ENCODE measurements at places on chromosomes 11 and 22.

GRCh38 chr22:23204541-23205157 lies 24.3 kb downstream of the BCR start:
- peak; percentile 86 for DNase-seq

DNA sequence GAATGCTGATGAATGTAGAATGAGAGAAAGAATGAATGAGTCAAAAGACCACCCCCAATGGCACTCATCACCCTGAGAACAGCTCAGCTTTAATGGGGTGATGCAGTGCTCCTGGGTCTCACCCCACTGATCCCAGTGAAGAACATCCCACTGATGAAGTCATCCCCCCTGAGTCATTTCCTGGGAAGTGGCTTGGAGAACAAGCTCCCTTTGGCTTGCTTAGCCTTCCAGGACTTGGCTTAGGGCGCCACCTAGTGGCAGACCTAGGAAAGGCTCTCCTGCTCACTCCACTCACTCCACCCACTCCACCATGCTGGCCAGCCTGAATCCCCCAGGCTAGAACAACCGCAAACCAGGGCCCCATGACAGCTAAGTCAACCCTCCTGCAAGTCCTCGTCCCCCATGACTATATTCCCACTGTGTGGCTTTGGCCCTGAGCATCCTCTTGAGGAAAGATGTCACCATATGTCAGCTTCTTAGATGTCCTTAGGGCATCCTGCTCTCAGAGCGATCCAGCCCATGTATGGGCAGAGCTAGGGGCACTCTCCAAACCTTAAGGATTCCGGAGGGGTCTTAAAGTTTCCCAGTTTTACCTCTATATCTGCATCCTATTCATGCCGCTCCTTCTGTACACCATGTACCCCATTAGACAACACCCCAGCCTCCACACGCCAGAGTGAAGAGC lies 17.8 kb upstream of the TMPRSS13 start:
- peak; percentile 92 for DNase-seq

DNA sequence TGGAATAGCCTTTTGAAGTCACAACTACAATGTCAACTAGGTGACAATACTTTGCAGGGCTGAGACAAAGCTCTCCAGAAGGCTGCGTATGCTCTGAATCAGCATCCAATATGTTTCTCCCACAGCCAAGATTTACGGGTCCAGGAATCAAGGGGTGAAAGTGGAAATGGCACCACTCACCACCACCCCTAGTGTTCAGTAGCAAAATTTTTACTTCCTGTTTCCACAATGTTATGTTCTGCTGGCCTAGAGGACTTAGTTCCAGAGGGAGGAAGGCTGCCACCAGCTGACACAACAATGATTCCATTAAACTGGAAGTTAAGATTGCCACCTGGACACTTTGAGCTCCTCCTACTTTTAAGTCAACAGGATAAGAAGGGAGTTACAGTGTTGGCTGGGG lies 68.5 kb upstream of the MPEG1 start:
- DNase-seq: no peak

GRCh38 chr11:111355956-111356659 lies 23.0 kb downstream of the POU2AF1 start:
- DNase-seq: no peak

- DNase-seq: no peak
These were observed 587 bp upstream of the ALDH3B1 start for GRCh38 chr11:68009391-68010089.

DNA sequence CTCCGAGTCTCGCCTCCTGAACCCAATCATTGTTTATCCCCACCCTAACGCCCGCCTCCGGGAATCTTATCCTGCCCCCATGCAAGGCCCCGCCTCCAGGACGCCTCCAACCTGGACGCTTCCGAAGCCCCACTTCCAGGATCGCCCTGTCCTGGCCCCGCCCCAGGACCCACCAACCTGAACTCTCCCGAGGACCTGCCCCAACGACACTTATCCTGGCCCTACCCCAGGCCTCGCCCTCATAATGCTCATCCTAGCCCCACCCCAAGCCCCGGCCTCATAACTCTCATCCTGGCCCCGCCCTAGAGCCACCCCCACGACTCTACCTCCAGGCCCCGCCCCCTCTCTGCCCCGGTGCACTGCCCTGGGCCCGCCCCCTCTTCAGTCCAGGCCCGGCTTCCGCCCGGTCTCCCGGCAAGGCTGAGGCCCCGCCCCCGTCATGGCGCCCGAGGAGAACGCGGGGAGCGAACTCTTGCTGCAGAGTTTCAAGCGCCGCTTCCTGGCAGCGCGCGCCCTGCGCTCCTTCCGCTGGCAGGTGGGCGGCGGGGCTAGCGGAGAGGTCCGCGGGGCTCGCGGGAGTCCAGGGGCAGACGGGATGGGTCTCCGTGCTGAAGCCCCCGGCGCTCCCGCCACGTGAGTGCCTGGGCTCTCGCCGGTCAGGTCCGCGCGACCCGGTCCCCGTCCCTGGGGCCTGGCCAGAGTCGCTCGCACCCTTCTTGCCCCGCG lies 45.7 kb upstream of the DEFB108B start:
- no peak for DNase-seq

DNA sequence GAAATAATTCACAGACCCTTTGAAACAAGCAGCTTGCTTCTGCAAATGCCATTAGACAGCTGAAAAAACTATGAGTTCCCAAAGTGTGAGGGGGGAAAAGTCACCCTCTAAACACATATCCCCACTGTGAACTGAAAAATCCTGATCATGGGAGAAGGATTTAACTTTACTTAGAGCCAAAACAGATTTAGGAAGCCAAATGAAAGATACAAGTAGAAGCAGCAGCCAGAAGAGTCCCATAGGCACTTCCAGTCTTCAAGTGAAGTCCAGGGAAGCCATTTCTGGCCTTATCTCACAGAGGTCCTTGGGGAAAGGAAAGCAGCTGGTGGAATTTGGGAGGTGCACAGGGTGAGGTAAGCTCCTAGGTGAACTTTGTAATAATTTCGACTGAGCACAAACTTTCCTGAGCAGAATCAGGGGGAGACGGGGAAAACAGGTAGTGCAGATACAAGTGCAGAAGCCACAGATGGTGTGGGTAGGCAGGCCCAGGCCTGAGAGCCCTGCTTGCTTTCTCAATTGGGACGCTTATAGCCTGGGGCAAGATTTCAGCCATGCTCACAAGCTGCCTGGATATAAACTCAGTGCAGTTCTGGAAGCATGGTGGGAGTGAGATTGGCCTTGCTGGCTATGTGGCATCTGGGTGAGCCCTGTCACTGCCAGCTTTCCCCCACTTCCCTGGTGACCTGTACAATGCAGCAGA lies 44.8 kb downstream of the GAS2 start:
- DNase-seq: no peak

DNA sequence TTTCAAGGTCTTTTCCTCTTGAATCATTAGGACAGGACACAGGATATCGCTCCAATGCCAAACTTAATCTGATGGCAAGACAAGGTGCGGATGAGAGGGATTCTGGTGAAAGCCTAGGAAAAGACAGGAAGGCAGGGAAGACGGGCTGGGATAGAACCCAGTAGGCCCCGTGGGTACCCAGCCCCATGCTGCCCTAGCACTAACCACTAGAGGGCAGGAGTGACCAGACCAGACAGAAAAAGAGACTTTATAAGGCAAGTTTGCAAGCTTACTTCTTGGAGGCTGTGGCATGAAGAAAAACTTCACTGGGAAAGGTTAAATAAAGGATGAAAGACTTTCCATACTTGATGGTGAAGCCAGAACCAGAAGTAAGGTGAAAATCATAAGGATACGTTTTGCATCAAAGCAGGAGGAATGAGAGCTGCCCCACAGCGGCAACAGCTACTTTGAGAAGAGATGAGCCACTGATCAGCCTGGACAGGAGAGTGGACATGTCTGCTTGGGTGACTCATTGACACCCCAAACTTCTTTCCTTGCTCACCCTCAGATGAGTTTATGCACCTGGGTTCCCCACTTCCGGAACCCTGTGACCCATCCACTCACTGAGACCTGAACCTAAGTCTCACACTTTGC lies 39.8 kb downstream of the SYN3 start:
- peak; percentile 53 for DNase-seq

DNA sequence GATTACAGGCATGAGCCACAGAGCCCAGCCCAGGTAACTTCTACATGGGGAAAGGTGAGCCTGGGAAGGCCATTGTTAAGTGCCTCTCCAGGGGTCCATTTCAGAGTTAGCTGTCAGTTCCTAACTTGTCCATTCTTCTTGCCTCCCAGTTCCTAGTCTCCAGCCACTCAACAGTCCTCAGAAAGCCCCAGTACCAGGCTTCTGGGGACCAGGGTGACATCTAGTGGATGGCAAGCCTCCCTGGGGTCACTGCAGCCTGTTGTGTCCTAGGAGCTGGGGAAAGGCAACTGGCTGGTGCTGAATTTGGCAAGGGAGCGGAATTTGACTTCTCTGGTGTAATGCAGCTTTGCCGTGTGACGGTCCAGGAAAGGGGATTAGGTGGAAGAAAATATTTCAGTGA lies 2.1 kb downstream of the LGALS12 start:
- DNase-seq: peak; percentile 55

DNA sequence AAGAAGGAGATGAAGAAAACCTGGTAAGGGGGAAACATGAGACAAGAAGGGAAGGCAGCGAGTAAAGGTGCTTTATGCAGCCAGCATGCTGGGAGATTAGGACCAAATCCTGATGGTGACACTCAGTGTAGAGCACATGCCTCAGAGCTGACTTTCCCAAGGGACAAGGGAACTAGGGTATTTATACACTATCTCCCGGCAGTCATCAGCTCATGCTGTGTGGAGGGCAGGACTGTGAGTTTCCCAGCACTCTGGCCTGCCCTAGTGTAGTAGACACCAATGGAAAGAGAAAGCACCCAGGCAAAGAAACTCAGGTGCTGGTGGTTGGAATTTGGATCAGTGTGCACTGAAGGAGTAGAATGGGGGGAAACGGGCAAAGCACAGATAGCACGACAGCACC lies 128.3 kb upstream of the CSNK2A3 start:
- peak; percentile 38 for DNase-seq

GRCh38 chr11:118076754-118077281 lies at the start of gene TMPRSS4:
Gene TMPRSS4, plus strand, starts transcription at chr11:118077078. Its CDS starts 225 bp downstream, at chr11:118077303.
- no peak for DNase-seq

- no peak for DNase-seq
These were observed 19.9 kb downstream of the INCENP start for GRCh38 chr11:62143727-62144126.

DNA sequence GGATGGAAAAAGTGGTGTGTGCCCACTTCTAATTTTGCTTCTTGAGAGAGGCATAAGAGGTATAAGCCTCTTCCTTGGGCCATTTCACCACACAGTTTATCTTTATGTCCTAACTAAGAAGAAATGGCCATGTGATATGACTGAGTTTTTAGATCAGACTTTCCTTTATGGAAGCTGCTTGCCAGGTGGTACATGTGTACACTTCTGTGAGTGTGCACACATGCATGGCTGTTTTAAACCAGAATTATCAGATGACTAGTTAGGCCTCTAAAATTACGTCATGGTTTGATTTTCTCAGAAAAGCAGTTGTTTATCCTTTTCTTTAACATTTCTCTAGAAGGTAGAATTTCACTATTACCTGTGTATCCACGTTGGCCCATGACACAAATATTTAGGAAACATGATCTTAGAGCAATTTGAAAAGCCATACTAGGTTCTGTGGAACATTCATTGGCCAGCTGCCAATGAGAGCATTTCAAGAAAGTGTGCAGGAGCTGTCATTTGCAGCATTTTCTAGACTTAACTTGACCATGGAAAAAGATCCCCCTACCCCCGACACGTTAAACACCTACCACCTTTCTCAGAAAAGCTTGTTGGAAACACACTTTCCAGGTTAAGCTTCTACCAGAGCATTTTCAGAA lies 109.2 kb upstream of the GAL start:
- no peak for DNase-seq

GRCh38 chr11:104337273-104337672 lies 173.3 kb upstream of the PDGFD start:
- DNase-seq: no peak

GRCh38 chr11:15816260-15816871 lies 540.0 kb downstream of the SOX6 start:
- peak; percentile 40 for DNase-seq

DNA sequence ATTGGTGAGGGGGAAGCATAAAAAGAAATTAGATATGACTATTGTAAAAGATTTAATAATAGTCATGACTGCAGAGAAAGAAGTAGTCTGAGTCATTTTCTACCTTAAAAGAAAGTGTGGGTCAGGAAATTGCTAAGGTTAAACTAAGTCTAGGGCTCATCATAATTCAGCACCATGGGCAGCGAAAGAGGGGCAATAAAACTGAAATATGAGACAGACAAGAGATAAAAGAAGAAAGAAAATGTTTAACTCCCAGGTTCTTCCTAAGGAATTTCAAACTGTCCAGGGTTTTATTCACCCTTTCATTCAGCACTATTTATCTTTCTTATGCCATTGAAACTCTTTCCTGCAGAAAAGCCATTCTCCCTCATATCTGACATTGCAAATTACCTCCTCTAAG lies 114.4 kb upstream of the API5 start:
- DNase-seq: no peak

GRCh38 chr11:32786811-32787210 lies 7.7 kb downstream of the CCDC73 start:
- no peak for DNase-seq

DNA sequence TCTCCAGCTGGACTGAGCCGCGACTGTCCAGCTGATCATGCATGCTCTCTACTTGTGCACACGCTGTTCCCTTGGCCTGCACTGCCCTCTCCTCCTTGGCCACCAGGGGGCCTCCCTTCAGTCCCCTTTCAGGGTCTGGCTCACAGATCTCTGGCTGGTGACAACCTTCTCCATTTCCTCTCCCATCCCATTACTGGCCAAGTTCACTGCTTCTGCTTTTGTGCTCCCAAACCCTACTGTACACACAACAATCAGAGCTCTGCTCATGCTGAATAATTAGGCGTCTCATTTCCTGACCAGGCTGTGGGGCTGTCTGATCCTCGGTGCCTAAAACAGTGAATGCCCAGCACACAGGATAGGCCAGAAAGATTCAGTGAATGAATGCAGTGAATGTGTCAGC lies 224.0 kb upstream of the NARS2 start:
- DNase-seq: peak; percentile 75

DNA sequence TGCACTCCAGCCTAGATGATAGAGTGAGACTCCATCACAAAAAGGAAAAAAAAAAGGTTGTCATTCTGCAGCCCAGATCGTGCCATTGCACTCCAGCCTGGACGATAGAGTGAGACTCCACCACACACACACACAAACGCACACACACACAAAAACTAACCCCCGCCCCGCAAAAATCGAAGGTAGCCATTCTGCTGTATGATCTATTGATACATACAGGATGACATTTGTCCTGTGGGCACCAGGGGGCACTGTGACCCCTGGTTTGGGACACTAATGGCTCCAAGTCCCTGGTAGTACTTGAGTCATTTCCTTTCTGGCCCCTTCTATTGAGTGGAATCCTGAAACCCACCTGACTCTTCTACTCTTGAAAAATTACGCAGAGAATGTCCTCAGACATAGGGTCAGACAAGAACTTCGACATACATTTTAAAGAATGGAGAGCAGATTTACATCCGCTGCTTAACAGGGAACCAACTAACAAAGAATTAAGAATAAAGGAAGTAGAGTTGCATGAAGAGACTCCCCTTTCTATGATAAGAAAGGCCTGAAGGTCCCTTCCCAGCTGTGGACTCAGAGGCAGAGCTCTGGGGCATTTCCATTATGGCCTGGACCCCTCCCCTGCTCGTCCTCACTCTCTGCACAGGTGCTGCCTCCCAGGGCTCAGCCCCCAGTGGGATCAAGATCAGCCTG lies 35.0 kb upstream of the PRAME start:
- no peak for DNase-seq

- DNase-seq: no peak
These were observed 780 bp upstream of the SLC15A3 start for GRCh38 chr11:60952742-60953170.

GRCh38 chr11:72015511-72016061 lies 16.9 kb downstream of the IL18BP start:
- no peak for DNase-seq
